LHCN-M2 (cell line): ENCODE measurements at places on chromosomes 2 and 18. TPM values are rescaled to one million over a fixed set of nuclear protein-coding genes. Genes with fewer than 3 reads are reported as not detected.

STON1 gene
- total RNA-seq = 3.4 and 5.0 TPM in 2 replicates

- no peak for DNase-seq
Measured at GRCh38 chr2:98087447-98088020, 567 bp downstream of the VWA3B start.

GRCh38 chr2:129737660-129738527, 241.6 kb upstream of the RAB6C start:
- no peak for DNase-seq

MOCOS gene
- 4.2 and 5.7 TPM in 2 replicates for total RNA-seq

GRCh38 chr2:20650393-20650876, 463 bp downstream of the HS1BP3 start:
- DNase-seq = peak; percentile 36

SPC25 gene
- total RNA-seq = 34.6 and 35.1 TPM in 2 replicates

SRD5A2 gene
- total RNA-seq = not detected in 2 replicates

DNA sequence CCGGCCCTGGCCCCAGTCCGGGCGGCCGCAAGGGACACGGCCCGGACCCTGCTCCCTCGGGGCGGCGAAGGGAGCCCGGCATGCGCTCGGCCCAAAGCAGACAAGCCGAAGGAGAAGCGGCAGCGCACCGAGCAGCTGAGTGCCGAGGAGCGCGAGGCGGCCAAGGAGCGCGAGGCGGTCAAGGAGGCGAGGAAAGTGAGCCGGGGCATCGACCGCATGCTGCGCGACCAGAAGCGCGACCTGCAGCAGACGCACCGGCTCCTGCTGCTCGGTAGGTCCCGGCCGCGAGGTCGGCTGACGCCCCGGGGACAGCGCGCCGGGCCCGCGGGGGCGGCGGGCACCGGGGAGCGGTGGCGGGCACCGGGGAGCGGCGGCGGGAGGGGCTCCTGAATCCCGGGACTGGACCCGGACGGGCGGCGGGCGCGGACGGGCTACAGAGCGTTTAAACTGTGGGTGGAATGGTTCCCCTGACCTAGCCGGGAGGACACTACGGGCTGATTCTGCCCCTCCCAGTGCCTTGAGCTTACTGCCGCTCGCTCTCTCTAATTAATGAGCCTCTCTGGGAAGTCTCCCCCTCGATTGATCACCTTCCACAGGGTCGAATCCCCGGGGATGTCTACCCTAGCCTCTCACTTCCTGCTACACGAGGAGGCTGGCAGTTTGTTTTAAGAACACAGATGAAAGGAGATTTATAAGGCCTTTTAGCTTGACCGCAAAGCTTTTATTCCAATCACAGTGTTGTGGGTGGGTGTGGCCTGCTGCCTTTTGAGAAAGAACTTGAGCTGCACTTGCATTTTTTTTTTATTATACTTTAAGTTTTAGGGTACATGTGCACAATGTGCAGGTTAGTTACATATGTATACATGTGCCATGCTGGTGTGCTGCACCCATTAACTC, 853 bp downstream of the GNAL start:
- peak; percentile 11 for DNase-seq

TSPYL6 gene
- not detected in 2 replicates for total RNA-seq

DNA sequence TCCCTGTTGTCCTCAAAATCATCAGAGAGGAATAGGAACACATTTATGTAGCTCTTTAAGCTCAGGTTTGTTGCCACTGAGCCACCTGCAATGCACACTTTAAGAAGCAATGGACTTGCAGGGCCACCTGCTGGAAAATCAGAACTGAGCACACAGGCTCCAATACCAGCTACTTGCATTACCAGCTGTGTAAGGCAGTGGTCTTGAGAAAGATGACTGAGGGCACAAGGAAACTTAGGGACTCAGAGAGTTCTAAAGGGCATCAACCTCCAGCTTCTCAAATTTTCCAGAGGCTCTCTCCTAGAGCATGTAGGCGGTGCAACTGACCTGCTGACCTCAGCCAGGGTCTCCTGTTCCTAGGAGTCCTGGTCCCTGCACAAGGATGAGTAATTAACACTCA, 2.5 kb upstream of the CNDP2 start:
- DNase-seq = peak; percentile 32

DNA sequence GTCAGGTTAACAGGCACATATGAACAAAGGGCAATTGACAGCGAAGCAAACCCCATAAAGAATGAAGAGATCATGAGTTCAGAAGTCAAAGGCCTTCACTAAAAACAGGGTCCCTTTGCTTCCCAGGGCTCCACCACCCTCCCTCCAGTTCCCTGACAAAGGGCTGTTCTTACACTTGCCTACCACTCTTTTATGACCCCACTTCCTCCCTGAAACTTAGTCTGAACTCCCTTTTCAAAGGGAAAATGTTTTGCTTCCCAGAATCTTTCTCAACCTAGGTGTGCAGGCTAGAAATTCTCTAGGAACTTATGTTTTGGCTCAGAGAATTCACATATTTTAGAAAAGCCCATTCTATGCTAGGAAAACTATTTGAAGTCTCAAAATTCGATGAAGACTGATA, 86.0 kb upstream of the ITGA4 start:
- DNase-seq = no peak

DNA sequence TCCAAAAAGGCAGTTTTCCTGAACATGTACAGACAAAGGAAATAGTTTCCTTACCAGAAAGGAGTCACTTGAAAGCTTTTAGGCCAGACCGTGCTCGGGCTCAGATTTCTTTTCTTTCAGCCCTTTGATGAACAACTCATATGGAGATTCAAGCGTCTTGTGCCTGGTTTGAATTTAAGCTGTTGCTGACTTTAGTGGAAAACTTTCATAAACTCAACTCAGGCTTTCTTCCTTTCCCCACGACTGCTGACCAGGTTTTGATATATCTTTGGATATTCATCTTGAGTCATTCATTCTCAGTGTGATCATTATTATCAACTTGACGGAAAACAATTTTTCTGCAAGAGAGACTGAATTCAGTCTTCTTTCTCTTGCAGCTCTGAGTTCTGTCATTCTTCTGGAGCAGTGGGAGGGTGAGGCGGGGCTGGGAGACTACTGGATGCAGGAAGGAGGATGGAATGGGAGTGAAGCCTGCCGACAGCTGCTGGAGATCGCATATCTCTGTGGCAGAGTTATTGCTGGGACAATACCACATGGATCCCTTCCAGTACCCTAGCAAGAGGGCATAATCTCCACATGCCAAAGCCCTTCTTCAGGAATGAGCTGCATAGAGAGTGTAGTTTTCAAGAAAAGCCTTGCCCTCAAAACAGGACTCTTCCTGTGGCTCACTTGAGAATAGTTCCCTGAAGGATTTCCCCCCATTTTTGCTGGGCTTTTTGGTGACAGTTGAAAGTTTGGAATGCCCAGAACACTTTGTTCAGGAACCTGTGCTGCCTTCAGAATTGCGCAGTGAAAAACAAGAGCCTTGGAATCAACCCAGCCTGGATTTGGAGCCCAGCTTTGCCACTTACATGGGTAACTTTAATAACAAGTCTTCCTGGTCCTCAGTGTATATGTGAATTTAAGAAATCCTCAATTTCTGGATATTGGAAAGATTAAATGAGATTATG, 364.4 kb downstream of the ZNF521 start:
- peak; percentile 98 for DNase-seq

DNA sequence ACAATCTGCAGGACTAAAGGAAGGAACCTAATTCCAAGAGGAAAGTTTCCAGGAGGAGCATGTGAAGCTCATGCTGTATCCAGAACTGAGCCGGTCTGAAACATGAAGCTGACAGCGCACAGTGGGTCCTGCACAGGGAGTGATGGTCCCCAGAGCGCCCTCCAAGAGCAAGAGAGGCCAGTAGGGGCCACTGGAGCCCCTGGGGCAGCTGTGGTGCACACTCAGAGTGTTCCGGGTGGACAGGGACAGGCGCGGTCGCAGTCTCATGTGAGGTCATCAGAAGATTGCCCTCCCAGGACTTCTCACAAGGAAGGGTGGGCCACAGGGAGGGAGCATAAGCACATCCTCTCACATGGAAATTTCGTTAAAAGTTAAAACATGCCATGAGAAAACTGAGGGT, 355.9 kb downstream of the EIPR1 start:
- DNase-seq = no peak

GRCh38 chr2:80437959-80438358, 133.4 kb upstream of the LRRTM1 start:
- DNase-seq = no peak

UPP2 gene
- not detected in 2 replicates for total RNA-seq

GRCh38 chr2:24720310-24720709, 72.9 kb downstream of the PTRHD1 start:
- no peak for DNase-seq

SULT1C4 gene
- not detected in 2 replicates for total RNA-seq
